ENCODE measurements at places on chromosomes 5 and 9.

DNA sequence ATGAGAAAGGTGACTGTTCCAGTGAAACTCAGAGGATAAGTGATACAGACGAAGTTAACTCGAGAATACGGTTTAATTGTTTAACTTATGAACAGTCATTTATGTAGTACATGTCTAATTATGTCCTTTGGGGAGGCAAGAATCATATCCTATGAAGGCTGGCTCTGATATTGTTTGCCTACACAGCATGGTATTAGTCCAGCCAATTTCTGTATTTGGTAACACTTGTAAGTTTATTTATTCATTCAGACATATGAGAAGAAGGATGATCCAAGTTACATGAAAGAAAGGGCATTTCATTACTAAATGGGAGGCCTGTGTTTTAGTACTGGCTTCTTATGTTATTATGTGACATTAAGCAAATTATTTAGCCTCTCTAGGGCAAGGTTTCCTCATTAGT, 199.7 kb downstream of the NNT start:
- DNase-seq = no peak

DNA sequence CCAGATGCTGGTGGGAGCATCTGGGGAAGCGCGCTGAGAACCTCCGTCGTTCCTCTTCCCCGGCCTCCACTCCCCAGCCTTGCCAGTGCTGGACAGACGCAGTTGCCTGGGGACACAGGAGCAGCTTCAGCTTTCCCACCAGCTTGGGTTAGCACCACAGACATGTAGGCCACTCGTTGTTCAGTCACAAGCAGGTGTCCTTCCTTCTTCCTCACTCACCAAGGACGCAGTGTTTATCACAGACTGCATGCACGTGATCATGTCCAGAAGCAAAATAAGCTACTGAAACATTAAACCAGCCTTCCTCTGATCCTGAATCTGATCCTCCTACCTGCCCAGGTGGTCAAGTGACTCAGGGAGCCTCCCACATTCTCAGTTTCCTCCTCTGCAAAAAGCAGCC, 232.9 kb downstream of the SYK start:
- no peak for DNase-seq

- no peak for DNase-seq
These were observed 14.3 kb upstream of the JADE2 start for GRCh38 chr5:134510970-134511795.

GRCh38 chr5:51889703-51890102, 506.5 kb downstream of the ISL1 start:
- DNase-seq = no peak

GRCh38 chr5:143569213-143569701, 165.8 kb upstream of the NR3C1 start:
- no peak for DNase-seq

DNA sequence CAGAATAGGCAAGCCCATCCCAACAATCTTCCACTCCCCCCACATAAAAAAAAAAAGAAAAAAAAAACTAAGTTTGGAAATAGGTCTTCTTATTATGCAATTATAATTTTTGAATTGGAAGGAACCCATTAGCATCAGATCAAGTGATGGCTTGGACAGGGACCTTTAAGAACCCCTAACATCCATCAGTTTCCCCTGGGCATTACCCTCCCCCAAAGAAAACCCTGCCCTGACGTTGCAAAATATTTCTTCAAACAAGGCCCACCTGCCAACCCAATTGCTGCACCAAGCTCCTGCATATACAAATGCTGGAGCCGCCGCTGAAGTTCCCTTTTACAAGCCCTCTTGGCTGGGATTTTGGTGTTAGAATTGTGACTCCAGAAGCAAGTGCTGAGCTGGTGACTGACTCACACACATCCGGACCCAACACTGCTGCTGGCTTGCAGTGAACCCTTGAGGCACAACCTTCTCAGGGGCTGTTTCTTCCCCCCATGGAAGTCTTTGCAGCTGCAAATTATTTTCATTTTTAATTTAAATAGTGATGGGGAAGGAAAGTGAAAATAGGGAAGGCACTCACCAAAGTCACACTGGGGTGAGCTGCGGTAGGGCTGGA, 56.1 kb upstream of the AFAP1L1 start:
- no peak for DNase-seq

GRCh38 chr5:38556088-38556598, 303 bp downstream of the LIFR start:
- DNase-seq = no peak

- no peak for DNase-seq
These were observed 126.9 kb downstream of the SPOCK1 start for GRCh38 chr5:137372016-137372772.

GRCh38 chr5:93342563-93343061, 238.4 kb downstream of the NR2F1-AS1 start:
- no peak for DNase-seq

- DNase-seq = no peak
These were observed 17.9 kb downstream of the GALNT12 start for GRCh38 chr9:98825414-98825813.

DNA sequence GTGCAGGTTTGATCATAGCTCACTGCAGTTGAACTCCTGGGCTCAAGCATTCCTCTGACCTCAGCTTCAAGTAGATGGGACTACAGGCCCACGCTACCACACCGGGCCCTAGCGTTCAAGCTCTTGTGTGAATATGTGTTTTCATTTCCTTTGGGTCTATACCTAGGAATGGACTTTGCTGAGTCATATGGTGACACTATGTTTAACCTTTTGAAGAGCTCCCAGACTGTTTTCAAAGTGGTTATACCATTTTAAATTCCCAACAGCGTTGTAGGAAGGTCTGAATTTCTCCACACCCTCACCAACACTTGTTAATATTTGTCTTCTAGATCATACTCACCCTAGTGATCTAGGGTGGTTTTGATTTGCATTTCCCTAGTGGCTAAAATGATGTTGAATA, 33.5 kb downstream of the FAF2 start:
- no peak for DNase-seq

- no peak for DNase-seq
These were observed 5.6 kb downstream of the WNK2 start for GRCh38 chr9:93189369-93190132.

- no peak for DNase-seq
These were observed 75.9 kb upstream of the HTR4 start for GRCh38 chr5:148730270-148730669.
